ENCODE measurements at places on chromosomes 2 and 18.

DNA sequence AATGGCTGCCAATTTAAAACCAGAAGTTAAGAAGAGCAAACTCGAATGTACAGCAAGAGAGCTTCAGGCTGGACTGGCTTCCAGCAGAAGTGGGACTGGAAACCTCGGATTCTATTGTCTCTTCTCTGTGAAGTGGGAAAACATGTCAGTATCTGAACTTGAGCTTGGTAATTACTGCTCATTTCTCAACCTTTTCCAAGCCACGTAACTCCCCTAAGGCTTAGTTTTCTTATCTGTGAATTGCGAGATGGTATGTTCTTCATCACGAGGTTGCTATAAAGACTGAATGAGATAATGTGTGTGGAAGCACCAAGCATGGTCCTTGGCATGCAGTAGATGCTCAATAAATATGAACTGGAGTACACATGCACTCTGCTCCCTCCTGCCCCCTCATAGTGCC lies 259.4 kb upstream of the SPRED2 start:
- DNase-seq, result no peak

- no peak for DNase-seq
These were observed 253.8 kb downstream of the ARHGAP15 start for GRCh38 chr2:143383016-143383415.

GRCh38 chr18:14908541-14908940 lies 160.6 kb downstream of the ANKRD30B start:
- DNase-seq, result no peak

DNA sequence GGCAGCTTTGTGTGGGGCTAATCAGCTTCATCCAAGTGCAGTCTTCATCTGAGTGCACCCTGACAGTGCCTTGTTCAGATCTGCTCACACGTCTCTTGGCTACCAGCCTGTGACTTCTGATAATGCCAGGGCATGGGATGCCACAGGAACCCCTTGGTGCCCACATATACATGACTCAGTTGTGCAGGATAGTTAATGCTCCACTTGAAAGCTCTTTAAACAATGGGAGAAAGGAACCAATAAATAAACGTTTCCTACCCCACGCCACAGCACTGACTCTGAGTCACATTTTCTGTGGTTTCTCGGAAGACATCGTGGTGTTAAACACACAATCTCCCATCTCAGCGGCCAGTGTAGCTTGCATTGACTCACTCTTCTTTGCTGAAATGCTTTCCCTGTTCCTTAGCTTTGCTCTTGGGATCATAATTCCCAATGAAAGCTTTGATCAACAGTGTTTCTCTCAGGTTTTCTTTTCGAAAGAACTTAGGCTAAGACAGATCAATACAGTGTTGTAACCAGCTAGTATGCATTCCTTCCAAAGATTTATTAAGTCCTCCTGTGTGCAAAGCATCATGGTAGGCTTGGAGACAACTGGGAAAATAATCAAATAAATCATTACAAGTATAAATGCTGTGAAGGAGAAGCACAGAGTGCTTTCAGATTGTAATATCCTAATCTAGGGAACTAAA lies 142.0 kb downstream of the COPS8 start:
- DNase-seq, result no peak

DNA sequence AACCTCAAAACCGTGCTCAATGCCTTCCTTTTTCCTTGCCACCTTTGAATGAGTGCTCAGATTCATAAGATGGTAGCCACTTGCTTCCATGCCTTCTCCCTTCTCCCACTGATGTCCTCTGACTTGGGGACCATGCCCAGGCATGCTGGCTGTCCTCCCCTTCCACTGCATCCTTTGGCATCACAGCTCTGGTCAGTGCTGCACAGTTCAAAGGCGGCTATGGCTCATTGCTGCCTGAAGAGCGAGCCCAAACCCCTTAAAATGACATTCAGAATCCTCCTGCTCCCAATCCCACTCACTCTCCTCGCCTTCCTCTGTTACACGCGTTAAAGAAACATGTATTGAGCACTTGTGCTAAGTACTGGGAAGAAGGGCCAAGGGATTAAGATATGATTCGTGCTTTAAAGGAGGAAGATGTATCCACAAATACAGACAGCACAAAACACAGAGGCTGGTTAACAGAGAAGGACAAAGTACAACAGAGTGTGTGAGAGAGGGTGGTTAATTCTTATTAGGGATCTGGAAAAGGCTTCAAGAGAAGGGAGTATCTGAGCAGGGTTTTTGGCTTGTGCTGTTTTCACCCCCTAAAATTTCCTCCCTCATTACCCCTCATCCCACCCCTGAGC lies 81.8 kb downstream of the CERKL start:
- no peak for DNase-seq

DNA sequence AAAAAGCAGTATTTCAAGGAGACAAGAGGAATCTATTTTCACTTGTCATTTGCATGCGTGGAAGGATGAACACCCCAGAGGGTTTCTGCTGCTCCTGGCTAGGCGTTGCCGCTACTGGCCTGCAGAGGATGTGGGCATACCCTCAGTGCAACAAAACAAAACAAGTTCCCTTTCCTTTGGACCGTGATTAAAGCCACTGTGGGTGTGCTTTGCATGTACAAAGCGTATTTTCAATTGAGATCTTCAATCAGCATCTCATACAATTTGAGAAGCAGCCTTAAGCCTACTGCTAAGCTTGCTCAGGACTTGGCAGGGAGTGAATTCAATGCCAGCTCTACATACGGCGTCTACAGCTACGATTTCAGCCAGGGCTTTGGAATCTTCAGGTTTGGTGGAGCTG lies 298.4 kb downstream of the LPIN1 start:
- DNase-seq, result no peak

DNA sequence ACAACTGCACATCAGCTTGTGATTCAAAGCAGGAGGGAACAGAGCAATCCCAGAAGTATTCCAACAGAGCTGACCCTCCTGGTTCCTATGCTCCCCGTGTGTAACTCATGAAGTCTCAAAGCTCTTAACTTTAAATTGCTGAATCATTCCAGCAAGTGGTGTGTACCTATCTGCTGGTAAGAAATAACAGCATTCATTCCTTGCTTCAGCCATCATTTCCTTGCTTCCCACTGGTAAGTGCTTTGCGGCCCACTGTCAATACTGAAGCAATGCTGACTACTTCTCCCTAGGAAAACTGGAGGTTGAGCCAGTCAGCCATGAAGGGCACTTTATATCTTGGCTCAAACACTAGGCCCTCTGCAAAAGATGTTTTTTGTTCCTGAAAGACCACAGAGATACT lies 222.4 kb downstream of the EXOC6B start:
- DNase-seq, result no peak
